ENCODE measurements at places on chromosomes 2 and 18. TPM values are rescaled to one million over a fixed set of nuclear protein-coding genes. Genes with fewer than 3 reads are reported as not detected.

The PPP1R1C gene
- total RNA-seq: not detected

The FBXO48 gene
- 1.2 TPM for total RNA-seq

DNA sequence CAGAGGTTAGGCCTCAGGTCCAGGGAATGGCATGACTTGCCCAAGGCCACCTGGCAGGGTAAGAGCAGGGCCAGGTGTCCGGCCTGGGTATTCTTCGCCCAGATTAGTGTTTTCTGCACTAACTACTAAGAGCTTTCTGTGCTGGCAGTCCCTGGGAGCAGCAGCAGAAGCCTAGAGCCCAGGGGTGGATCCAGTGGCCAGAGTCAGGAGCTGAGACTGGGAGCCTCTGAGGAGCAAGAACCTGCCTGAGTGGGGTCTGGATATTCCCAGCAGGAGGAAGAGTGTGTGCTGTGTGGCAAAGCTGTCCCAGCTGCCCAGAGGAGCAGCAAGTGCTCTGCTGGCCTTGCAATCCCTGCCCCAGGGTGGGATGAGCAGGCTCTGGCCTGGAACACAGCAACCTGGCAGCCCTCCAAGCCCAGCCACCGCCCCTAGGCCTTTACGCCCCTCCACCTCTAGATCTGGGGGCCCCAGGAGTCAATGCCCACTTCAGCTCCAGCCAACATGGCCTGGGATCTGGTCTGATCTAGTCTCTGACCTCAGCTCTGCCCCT is 30.7 kb upstream of the GPAT2 start:
- DNase-seq: peak; percentile 42

DNA sequence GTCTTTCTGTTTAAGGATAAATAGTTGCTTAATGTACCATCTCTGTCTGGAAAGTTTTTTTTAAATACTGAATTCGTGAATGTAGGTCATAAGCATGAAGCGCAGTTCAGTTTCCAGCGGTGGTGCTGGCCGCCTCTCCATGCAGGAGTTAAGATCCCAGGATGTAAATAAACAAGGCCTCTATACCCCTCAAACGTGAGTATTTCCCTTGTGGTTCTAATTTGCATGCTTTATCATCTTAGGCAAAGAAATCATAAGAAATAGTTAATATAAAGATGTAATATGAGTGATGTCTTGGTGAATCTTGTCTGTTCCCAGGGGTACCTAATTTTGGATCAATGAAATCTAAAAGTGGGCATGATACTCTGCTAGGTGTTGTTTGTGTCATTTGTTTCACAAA is 1.5 kb downstream of the NDC80 start:
- no peak for DNase-seq

DNA sequence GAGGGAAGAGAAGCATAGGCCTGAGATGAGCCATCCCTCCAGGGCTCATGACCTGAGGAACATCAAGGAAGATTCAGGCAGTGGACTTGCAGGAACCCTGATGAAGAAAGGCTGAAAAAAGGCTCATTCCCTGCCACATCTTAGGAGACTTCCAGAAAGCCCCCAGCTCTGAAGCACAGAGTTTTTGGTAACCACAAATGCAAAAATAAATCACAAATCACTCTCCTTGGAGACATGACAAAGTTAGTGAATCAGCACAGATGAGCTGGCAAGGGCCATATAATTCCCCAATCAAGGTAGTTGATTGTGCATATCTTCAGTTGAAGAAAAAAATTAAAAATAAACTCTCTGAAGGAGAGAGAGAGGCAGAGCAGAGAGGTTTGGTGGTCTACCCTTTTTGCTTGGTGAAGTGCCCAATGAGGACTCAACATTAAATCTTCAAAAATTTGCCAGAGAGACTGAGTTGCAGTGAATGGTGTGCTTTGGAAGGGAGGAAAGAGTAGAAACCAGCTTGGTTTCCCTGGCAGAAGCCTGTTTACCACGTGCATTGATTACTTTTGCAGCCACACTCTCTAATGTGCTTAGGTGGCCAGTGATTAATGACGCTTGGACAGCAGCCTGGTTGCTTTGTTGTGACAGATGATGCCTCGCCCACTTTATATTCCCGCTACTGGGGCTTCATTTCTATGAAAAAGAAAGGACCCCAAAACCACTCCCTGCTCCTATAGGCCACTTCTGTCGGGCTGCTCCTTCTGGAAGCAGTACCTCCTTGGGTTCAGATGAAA is 257.4 kb upstream of the SLC14A2 start:
- no peak for DNase-seq

GRCh38 chr18:62596145-62597005 is 73.5 kb downstream of the ZCCHC2 start:
- DNase-seq: no peak

DNA sequence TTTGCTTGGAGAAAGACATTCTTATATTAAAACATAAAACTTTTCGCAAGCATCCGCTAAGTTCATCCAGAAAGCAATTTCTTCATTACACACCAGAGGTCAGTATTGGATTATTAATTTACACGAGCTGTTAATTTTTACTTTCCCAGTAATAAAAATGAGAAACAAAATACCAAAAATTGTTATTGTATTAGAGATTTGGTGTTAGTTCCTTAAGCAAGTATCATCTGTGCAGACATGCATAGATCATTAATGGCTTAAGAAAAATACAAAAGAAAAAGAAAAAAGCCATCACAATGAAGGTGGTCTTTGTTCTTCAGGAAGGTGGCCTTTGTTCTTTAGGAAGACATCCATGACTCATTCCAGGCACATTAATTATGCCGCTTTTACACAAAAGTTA is 53.6 kb upstream of the HNMT start:
- no peak for DNase-seq

GRCh38 chr2:19733390-19733789 is 168.4 kb downstream of the TTC32 start:
- DNase-seq: no peak
